ENCODE measurements at places on chromosomes 6 and 20.

DNA sequence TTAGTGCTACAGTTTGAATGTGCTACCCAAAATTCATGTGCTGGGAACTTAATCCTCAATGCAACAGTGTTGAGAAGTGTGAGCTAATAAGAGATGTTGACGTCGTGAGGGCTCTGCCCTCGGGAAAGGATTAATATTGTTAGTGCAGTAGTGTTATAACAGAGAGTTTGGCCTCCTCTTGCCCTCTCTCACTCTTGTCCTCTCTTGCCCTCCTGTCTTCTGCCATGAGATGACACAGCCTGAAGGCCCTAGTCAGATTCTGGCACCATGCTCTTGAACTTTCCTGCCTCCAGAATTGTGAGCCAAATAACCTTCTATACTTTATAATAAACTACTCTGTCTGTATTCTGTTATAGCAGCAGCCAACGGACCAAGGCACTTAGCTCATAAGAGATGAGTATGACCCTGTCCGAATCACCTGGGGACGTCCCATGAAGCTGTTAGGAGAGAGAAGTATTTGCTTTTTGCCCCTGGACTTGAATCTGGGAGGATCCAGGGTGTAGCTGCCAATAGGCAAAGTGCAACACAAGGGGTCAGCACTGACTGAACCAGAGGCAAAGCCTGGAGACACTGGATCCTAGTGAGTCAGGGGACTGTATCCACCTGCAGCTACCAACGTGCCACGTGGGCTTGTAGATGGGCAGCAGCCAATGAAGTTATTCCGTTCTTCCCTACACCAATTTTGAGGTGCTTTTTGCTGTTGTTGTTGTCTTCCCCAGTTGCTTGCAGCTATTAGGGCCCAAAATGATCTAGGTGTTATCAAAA, 233.7 kb downstream of the THBS2 start:
- DNase-seq: no peak

DNA sequence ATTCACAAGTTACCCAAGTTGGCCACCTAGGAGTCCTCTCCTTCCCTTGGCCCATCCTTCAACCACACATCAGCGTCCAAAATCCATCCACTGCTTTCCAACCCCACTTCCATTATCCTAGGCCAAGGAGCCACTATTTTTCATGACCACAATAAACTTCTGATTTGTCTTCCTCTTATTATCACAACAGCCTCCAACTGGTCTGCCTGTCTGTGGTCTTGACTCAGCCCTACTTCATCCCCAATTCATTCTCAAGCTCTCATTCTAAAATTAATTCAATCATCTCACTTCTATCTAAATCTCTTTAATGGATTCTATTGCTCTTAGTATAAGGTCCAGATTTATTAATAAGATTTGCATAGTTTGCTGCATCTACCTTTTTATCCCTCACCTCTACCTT, 189.0 kb upstream of the PRDM1 start:
- no peak for DNase-seq

DNA sequence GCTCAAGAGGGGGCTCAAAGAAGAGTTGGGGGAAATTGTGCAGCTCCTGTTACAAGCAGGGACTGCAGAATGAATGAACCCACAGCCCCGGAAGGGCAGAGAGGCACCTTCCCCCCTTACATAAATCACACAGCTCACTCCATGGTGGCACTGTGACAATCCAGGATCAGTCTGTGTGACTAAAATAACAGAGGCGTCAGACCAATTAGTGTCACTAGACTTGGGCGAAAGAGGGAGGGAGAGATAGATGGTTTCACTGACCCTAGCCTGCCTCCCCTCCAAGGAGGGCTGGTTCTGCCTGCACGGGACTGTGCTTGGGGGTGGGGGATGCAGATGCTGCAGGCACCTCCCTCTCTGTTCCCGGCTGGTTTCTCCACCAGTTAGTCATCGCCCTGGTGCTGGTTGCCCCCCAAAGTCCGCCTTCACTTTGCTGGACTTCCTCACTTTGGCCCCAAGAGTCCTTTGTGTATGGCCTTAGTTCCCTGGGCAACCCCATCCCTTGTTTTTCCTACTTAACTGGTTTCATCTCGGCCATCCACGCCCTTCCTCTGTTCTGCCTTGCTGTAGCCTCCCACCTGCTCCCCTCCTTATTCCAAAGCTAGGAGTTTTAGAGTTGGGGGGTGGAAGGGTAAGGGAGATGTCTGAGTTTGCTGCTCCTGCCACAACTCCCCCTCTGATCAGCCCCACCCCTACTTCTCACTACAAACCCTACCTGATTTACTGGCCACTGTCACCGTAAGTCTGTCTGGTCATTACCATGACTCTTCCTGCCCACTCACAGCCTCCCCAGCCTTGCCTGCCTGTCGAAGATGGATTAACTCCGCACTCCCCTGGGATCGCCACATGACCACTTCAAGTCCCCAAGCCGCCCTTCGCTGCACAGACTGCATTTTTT, 17.7 kb downstream of the CCDC167 start:
- DNase-seq: no peak

DNA sequence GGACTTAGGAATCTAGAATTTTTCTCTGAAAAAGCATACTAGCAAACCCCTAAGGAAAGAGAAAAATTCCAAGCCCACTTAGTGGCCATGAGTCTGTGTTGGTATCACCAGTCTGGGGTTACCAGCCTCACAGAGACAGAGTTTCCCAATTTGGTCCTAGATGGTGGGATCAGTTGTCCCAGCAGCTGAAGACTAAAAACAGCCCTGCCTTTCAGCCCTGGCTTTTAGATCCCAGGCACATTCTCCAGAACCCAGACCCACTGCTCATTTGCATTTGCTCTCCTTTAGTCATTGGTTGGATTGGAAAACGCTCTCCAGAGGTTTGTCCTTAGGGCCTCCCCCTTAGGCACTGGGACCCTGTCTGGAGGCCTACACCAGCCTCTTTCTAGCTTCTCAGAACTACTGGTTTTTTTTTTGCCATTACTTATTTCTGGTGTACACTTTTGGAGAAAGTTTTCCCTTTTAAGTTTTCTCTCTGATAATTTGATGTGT, 39.1 kb upstream of the FOXO3 start:
- DNase-seq: no peak

GRCh38 chr20:57308451-57309271, 20.9 kb upstream of the SPO11 start:
- no peak for DNase-seq

GRCh38 chr6:81759782-81760181, 7.3 kb upstream of the TENT5A start:
- DNase-seq: no peak

All from NCI-H2107 (cell line).